ENCODE measurements at places on chromosomes 2 and 18. TPM values are rescaled to one million over a fixed set of nuclear protein-coding genes. Genes with fewer than 3 reads are reported as not detected.

DNA sequence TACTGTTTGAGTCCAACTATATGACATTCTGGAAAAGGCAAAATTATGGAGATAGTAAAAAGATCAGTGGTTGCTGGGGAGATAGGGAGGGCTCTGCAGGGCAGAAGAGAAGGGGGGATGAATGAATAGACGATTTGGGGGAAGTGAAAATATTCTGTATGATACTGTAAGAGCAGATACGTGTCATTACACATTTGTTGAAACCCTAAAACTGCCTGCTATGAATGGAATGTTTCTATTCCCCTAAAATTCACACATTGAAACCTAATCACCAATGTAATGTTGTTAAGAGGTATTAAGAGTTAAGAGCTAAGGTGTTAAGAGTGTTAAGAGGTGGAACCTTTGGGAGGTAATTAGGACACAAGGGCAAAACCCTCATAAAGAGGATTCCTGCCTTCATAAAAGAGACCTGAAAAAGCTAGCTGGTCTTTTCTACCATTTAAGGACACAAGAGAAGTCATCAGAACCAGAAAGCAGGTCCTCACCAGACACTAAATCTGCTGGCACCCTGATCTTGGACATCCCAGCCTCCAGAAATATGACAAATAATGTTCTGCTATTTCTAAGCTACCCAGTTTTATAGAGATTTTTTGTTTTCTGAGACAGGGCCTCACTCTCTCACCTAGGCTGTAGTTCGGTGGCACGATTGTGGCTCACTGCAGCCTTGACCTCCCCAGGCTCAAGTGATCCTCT is 76.2 kb downstream of the ATAD2B start:
- no peak for DNase-seq

DNA sequence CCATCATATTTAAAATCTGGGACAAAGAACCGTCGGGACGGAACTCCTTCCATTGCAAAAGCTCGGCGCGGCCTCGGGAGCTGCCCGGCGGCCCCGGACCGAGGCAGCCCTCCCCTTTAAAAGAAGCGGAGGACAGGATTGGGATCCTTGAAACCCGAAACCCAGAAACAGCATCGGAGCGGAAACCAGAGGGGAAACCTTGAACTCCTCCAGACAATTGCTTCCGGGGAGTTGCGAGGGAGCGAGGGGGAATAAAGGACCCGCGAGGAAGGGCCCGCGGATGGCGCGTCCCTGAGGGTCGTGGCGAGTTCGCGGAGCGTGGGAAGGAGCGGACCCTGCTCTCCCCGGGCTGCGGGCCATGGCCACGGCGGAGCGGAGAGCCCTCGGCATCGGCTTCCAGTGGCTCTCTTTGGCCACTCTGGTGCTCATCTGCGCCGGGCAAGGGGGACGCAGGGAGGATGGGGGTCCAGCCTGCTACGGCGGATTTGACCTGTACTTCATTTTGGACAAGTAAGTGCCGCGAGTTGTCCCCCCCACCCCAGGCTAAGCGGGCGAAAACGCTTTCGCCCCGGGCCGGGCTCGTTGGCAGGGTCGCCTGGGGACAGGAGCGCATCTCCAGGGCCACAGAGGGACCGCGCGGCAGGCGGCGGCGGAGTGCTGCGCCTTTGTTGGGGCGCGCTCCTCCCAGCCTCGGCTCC is at the start of gene ANTXR1:
TSS of gene ANTXR1 (plus strand) at position 38 of the 698 bp plus-strand sequence. CDS start at position 359, 321 bp downstream.
- DNase-seq = peak; percentile 70

The DUSP2 gene
- 0.95 TPM for total RNA-seq

The FSHR gene
- 0.38 TPM for total RNA-seq

The FHL2 gene
- 115 TPM for total RNA-seq

DNA sequence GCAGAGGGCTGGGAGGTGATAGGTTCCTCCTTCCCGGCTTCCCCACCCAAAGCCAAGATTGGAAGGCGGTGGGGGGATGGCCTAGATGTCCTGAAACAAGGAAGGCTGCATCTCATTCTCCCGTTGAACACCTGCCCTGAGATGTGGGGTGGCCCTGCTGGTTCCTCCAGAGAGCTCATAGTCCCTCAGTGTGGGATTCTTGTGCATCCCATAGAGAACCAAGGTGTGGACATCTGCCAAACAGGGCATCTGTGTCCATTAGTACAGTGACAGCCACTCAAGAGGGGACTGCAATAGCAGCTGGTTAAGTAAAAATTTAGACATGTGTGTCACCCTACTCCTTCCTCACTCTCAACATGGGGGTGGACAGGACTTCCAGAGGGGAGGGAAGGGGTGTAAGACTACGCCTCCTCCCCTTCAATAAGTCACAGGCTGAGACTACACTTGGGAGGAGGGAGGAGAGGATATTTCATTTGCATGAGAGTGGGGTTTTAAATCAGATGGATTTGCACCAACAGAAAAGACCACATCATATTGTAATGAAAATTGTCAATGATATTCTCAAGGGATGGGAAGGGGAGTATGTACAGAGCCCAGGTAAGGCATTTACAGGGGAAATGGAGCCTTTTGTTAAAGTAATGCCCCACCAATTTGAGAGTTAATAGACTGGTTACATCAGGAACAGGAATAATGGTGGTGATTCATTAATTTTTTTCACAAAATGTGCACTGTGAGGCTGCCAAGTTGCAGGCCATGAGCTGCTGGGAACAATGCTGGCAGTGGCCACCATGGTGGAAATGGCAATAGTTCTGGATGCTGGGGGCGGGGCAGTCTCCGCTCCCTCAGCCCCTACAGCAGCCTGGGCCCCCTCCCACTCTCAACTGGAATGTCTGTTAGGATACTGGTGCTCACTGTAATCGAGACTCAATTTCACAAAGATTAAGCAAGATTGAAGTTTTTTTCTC is 80.6 kb downstream of the TEX51 start:
- no peak for DNase-seq

DNA sequence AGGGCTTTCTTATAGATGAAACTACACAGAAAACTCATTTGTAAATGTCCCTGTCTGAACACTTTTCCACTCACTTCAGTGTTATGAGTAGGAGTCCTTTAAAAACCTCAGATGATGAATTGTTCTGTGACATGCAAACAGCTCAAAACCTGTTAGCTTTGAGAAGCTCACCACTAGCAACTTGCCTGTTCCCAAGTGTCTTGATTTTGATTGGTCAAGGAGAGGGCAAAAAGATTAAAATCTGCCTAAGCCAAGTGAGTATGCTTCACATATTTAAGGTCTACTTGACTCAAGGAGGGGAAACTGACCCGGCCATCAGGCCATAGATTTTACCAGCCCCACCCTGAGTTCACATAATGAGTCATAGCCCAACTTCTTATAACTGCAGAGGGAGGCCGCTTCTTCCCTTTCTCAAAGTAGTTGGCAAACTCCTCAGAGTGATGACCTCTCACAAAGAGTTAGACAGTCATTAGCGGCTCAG is 45.2 kb upstream of the MEIS1 start:
- peak; percentile 53 for DNase-seq

DNA sequence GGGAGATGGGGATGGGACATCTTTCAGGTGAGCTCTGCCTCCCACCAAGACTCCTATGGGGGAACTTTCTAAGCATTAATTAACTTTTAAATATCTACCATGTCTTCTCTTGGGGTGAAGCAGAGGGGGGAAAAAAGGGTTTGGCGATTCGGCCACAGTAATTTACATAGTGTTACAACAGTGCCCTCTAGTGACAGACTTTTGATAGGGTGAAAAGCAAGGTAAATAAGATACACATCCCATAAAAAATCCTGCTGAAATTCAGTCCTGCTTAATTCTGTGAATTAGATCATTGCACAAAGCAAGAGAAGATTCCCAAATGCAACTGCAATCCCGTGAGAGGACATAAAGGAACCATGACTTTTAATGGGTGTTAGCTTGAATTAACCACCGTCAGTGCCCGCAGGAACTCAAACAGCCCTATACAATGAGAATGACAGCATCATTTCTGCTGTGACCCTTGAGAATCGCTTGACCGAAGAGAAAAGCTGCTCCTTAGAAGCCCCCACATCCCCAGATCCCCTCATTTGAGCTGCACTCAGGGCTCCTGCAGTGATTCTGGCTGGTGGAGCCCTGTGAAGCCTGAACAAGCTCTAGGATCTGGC is 32.8 kb downstream of the FAM124B start:
- DNase-seq = no peak

DNA sequence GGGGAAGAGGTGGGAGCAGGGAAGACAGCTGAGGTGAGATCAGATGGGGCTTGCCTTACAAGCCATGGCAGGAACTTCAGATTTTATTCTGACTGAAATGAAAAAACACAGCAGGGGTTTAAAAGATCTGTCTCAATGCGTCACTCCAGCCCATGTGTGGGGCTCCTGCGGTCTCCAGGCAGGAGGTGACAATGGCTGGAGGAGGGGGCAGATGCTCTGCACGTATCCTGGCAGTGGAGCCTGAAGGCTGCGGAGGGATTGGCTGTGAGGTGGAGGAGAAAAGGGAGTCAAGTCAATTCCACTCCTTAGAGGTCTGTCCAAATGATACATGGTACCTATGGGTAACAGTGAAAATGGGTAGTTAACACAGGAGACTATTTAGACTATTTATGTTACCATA is 40.5 kb upstream of the KIDINS220 start:
- DNase-seq = no peak

GRCh38 chr2:216495656-216496055 is 3.0 kb upstream of the RPL37A start:
- peak; percentile 49 for DNase-seq

DNA sequence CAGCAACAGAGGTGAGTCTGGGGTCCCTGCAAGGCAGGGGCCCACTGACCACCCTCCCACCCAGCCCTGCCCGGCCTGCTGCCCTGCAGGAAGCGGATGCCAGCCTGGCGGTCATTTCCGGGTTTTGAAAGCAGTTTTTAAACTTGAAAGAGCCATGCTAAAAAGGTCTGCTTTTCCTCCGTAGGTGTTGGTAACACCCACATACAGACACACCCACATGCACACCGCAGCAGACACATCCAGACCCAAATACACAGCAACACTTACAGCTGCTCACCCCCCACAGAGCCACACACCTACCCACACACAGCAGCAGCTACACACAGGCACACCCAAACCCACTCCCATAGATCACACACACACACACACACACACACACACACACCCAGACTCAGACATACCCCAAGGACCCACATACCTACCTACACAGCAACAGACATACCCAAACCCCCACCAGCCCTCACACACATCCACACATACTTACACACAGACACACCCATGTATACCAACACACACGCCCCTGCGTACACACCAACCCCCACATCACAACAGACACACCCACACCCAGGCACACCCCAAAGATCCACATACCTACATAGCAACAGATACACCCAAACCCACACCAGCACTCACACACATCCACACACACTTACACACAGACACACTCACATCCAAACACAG is 7.6 kb downstream of the ZFP36L2 start:
- DNase-seq = no peak

DNA sequence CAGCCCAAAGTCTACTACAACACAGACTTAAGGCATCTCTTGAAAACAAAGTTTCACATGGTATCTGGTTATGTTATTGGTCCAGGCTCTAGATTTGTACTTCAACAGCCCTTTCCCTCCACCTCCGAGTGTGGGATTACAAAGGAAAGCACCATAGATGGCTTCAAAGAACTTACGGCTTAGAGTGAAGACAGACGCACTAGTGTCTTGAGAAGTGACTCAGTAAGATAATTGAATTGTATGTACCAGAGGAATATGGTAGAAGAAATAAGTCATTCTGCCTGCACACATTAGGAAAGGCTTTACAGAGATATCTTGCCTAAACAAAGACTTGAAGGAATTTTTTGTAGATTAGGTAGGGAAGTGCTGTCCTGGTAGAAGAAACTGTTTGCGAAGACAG is 392.3 kb upstream of the TNP1 start:
- DNase-seq = no peak

DNA sequence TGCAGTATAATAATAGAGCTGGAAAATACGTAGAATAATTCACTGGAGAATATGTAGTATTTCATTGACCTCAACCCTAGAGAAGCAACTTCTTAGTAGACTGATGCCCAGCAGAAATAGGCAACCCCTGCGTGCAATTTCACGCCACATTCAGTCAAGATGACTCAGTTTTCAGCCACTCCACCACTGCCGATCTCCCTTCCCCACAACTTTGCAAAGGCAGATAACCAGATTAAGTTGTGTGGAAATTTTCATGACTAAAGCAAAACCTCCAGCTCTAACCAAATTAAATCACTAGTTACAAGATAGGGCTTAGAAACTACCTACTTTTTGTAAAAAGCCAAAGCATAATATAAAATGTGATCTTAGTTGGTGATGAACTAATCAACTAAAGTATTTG is 63.3 kb upstream of the STK17B start:
- DNase-seq = peak; percentile 91

The PLEK gene
- not detected for total RNA-seq

Data from astrocyte (in vitro differentiated cells and primary cell).